Foreskin keratinocyte (primary cell): ENCODE measurements at places on chromosomes 3 and 15.

DNA sequence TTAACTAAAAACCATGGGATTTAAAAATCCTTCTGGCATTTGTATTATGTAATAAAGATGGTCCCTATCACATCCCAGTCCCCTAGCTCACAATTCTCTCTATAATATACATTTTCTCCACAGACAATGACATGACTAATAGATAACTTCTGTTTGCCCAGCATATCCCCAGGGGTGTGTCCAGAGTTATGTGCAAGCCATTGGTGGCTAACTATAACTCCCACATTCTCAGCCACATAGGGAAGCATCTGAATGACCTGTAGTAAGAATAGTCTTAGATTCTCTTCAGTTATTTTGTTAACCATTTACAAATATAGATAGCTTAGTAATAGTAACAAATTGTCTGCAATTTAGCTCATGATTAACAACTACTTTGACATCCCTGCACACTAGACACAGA is 52.2 kb upstream of the RBSN start:
- DNase-seq = no peak

- DNase-seq = no peak
Observed at GRCh38 chr3:31116651-31117050, 222.2 kb upstream of the GADL1 start.

GRCh38 chr3:59212128-59212779 is 162.4 kb upstream of the CFAP20DC start:
- peak; percentile 67 for DNase-seq

DNA sequence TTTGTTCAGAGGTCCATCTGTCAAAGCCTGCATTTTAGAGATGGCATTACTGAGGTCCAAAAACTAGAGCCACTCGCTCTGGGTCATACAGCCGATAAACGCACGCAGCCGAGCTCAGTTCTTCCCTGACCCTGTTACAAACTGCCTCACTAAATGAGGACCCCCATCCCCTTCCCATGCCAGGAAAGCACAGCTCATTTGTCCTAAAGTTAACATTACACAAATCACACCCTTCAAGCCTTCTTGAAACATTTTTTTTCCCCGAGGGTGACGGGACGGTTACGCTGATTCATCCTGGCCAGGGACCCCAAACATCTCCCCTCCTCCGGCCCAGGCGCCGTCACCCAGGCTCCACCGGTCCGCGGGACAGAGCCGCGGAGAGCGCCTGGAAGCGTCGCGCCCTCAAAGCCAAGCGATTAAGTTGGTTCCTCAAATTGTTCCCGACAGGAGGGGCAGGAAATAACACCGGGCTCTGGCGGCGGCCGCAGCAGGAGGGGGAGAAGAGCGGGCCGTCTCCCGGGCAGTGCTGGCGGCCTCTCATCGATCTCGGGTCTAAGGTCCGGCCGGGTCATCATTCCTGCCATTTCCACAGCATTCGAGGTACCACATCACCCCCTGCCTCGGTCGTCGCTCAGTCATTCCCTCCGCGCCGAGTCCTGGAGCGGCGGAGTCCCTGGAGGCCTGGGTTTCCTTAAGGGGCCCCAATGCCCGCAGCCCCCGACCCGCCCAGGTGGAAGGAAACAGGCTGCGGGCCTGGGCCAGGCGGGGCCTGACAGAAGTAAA is 619 bp upstream of the CMTM8 start:
- no peak for DNase-seq

GRCh38 chr3:45659661-45660566 is 29.3 kb upstream of the SACM1L start:
- DNase-seq = no peak

DNA sequence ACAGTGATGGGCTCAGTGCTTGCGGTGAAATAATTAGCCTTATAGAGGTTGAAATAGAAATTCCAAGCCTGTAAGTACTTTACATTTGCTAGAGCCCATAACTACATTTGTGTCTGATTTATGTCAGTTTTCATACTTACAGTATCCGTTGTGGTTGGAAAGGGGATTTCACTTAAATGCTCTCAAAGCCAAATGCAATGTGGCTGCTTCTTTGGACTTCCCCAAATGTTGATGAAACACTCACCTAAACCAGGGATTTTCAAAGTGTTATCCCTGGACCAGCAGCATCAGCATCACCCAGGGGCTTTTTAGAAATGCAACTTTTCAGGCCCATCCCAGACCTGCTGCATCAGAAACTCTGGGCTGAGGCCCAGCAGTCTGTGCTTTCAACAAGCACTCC is 378.7 kb downstream of the MCTP2 start:
- DNase-seq = no peak

DNA sequence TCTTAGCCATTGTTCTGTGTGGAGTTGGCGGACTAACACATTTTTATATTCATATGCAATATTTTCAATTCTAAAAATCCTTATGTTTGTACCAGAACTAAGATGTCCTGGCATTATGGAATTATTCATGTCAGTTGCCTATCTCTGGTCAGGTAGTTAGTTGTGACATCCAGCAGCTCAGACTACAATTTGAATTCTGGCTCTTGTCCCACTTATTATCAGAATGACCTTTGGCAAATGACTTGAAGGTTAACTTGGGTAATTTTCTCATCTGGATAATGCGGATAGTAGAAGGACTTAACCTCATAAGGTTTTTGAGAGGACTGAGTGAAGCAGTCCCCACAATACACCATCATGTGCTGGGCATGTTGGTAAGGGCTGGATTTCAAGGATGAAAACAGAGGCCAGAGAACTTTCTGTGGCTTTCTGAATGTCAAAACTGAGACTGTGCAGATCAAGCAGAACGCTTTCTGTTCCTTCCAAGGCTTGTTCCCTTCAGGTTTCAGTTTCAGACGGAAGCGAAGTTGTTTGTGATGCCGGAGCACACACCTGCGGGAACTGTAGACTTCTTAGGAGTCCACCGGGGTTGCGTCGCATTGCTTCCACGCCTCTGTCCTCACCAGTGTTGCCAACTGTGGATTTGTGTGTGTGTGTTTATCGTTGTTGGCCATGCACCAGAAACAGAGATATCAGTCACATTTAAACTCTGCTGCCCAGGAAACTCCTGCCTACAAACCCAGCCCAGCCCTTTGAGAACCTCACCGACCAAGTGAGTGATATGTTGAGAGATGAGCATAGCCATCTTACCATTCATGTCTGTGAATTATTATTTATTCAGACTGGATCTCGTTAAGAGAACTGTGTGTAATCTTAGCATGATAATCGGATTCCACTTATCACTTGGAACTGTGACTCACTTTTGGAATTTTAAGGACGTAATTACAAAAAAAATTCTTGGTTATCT is 76.0 kb downstream of the PTPRG start:
- DNase-seq = no peak

- no peak for DNase-seq
Observed at GRCh38 chr3:59759298-59760031, 709.6 kb upstream of the CFAP20DC start.

- DNase-seq = no peak
Observed at GRCh38 chr3:14286887-14287500, 108.4 kb downstream of the LSM3 start.

DNA sequence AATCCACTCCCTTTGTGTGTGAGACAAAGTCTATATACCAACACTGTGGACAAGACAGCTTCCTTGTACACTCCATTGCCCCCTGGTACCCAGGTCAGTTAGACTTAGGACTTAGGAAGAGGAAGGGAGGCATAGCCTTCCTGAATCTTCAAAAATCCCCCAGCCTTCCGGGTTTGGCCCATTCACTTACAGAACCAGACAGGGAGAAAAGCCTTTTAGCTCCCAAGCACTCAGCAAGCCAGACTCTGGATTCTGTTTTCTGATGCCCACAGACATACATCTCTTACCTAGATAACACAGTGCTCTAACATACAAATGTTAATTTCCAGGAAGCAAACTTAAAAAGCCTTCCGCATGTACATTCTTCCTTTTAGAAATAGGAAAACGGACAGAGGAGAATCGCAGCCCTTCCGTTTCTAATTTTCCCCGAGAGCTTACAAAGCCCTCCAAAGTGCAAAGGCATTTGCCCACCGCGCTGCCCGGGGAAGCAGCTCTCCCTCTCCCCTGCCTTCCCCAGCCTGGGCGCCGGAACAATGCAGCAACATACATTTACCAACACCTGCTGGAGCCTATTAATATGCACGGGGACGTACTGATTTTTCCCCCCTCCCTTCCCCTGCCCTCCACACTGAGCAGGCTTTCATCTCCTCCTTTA is 442.0 kb downstream of the MAGI1 start:
- no peak for DNase-seq

DNA sequence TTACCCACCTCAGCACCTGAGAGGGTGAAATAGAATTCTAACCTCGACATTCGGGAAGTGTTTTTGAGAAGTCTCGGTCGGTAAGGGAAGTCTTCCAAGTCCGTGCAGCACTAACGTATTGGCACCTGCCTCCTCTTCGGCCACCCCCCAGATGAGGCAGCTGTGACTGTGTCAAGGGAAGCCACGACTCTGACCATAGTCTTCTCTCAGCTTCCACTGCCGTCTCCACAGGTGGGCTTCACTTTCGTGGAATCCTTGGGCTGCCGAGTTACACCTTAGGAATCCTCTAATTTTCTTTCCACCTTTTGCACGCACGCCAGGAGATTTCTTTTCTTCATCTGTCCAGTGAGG is 775 bp downstream of the CCNDBP1 start:
- peak; percentile 15 for DNase-seq

DNA sequence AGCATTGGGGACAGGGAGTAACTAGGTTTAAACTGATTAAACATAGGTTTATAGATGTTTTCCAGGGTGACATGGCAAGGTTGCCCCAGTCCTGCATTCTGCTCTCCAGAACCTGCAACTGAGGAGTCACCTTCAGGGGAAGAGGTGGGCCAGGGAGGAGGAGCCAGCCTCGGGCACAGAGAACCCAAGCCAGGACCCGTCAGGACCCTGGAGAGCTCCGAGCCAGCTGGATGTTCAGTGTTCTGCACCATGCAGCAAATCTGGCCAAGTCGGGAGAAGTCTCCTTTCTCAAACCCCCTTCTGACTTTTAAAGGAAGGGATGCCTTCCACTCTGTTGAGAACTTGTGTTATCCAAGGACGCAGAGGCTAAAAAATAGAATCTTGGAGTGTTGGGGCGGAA is 62.1 kb upstream of the SLC6A11 start:
- peak; percentile 42 for DNase-seq

GRCh38 chr3:112818289-112818688 is 28.4 kb downstream of the CD200R1L start:
- DNase-seq = peak; percentile 28

GRCh38 chr3:149316437-149316836 is 17.0 kb downstream of the TM4SF18 start:
- DNase-seq = no peak

DNA sequence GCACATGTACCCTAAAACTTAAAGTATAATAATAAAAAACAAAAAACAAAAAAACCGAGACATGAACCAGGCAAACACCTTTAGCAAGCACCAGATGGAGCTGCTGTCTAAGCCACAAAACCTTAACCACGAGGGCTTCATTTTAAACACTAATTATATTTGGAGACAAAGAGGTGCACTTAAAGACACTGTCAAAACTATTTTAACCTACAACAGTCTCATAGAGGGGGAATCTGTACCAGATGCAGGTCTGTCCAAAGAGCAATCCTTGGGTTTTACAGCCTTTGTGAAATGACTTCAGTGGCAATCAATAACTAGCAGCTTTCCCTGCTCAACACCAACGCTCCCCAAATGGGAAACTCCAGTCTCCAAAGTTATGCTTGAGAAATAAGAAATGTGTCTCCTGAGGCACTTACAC is 115.7 kb upstream of the TSPAN3 start:
- no peak for DNase-seq

GRCh38 chr15:91142106-91142744 is 42.2 kb downstream of the SV2B start:
- no peak for DNase-seq

GRCh38 chr3:33644582-33644981 is 73.5 kb downstream of the CLASP2 start:
- DNase-seq = no peak

GRCh38 chr3:17432236-17432635 is 310.2 kb downstream of the TBC1D5 start:
- DNase-seq = no peak

- DNase-seq = peak; percentile 91
Observed at GRCh38 chr3:142808103-142808917, 80.6 kb downstream of the PCOLCE2 start.

GRCh38 chr3:104044002-104044401 is 1322.7 kb upstream of the ALCAM start:
- DNase-seq = peak; percentile 38

DNA sequence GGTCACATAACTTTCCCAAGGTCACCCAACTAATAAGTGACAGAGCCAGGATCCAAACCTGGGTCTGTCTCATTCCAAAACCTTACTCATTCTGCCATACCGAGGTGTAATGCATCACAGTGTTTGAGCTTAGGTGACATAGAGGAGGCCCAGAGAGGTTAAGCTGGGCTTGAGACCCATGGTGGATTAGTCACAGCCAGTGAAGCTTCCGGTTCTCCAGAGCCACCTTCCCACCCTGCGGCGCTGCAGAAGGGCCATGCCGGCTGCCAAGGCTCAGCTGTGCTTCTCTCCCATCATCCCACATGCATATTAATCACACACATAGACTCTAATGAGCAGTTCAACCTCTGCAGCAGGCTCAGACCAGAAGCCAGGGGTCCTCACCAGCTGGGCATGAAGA is 42.2 kb downstream of the SPSB4 start:
- peak; percentile 6 for DNase-seq

- DNase-seq = peak; percentile 48
Observed at GRCh38 chr3:149368201-149368673, 9.2 kb downstream of the TM4SF1 start.

GRCh38 chr15:86446253-86446640 is 366.6 kb downstream of the AGBL1 start:
- DNase-seq = no peak

- DNase-seq = no peak
Observed at GRCh38 chr3:69210068-69210730, 87.8 kb upstream of the LMOD3 start.

- peak; percentile 14 for DNase-seq
Observed at GRCh38 chr15:70140543-70141375, 43.0 kb upstream of the TLE3 start.

DNA sequence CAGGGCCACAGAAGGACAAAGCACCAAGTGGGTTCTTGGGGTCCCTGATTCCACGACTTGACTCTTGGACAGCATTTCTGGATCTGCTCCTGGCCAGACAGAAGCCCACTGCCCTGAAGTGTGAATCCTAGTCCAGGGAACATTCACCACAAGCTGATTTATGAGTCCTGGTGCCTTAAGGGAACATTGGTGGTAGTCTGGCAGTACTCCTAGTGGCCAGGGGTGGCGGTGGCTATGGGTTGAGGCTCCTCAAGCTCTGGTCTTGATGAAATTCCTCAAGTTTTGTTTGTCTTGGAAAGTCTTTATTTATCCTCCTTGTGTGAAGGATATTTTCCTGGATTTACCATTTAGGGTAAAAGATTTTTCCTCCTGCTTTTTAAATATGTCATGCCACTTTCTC is 307.5 kb downstream of the PYDC2 start:
- no peak for DNase-seq

GRCh38 chr3:115148142-115148790 is 1.2 kb upstream of the ZBTB20 start:
- DNase-seq = no peak

- DNase-seq = no peak
Observed at GRCh38 chr3:172241405-172241804, 202.0 kb downstream of the FNDC3B start.

- no peak for DNase-seq
Observed at GRCh38 chr3:38084334-38085310, 45.6 kb downstream of the DLEC1 start.
